ENCODE measurements at places on chromosomes 1 and 21.

- H3K4me3 ChIP-seq = no peak overlapping the region
- H3K27me3 ChIP-seq = no peaks in the 10 kb centered on the region
- H3K36me3 ChIP-seq = no peaks in the 10 kb centered on the region
These were observed 328.5 kb downstream of the KIF26B start for GRCh38 chr1:245483247-245483646.

- no peak overlapping the region for H3K4me3 ChIP-seq
- H3K4me1 ChIP-seq = no peaks in the 10 kb centered on the region
- H3K36me3 ChIP-seq = no peaks in the 10 kb centered on the region
- H3K27me3 ChIP-seq = no peaks in the 10 kb centered on the region
- no peak overlapping the region for H3K27ac ChIP-seq
These were observed 10.9 kb upstream of the BOLA1 start for GRCh38 chr1:149888247-149888998.

DNA sequence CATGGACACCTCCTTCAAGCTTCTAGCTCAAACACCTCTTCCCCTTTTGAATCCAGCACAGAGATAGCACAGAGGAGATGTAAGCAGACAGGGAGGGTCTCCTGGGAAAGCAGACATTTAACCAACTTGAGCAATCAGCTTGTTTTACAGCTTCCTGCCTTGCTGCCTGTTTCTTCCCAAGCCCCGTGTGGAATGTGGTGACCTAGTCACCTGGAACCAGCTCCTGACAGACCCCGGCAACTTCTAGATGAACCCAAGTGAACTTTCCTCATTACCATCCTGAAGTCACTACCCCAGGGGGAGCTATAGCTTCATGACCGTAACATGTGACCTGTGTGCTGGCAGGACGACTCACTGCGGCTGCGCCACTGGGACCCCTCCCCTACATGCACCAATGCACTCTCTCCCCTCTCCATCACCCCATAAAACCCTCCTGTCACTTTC, 24.1 kb upstream of the TTF2 start:
- DNase-seq = no peak
- no peak overlapping the region for H3K27ac ChIP-seq
- H3K4me1 ChIP-seq = no peaks in the 10 kb centered on the region
- H3K36me3 ChIP-seq = no peaks in the 10 kb centered on the region
- H3K27me3 ChIP-seq = no peaks in the 10 kb centered on the region

DNA sequence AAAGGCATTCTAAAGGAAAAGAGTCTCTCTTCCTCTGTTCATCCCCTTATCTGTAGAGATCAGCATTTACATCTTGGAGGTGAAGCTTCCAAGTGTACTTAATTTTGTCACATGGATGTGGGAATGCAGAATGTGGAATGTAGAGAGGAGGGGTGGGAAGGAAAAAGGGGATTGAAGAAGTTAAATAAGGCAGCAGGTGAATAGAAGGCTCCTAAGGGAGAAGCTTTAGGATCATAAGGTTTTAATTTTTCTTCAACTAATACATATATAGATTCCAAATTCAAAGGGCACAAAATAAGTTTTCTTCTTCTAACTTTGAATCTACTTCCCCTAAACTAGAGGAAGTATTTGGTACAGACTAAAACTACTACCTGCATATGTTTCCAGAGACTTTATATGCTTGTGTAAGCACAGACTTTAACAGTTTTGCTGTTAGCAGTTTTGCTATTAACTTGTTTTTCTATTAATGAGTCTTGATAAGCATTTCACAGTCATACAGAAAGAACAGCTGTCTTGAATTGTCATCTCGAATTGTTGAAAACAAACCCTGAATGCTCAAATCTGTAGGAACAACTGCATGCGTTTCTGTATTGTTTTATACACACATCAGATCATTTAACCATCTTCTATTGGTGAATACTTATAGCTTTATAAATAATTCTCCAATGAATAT, 12.7 kb downstream of the TENT5C start:
- no peak for DNase-seq
- peak overlapping the region; percentile 92 for H3K27ac ChIP-seq
- H3K27me3 ChIP-seq = no peaks in the 10 kb centered on the region
- H3K4me3 ChIP-seq = no peak overlapping the region

DNA sequence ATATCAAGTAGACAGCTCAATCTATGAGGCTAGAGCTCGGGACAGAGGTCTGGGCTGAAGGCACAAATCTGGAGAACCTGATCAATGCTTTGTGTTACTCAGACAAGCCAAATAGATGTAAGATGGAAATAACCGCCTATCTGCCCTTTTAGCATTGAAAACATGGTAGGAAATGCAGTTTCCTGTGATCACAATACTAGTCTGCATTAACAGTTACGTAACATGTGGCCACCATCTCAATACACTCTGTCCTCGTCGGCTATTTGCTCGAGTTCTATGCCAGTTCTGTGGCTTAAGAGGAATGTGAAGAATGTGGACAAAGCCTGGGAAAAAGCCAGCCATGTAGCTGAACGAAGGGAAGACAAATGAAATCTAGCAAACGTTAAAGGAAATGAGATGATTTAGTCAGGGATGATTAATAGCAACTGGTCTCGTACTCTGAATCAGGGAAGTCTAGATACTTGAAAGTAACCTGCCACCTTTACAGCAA, 73.3 kb downstream of the HSF2BP start:
- no peak for DNase-seq
- H3K36me3 ChIP-seq = no peaks in the 10 kb centered on the region
- no peak overlapping the region for H3K27ac ChIP-seq
- H3K4me1 ChIP-seq = no peaks in the 10 kb centered on the region
- no peak overlapping the region for H3K4me3 ChIP-seq
- no peaks in the 10 kb centered on the region for H3K27me3 ChIP-seq

- no peaks in the 10 kb centered on the region for H3K4me1 ChIP-seq
- no peaks in the 10 kb centered on the region for H3K36me3 ChIP-seq
- DNase-seq = no peak
- H3K4me3 ChIP-seq = no peak overlapping the region
These were observed 165.5 kb upstream of the KCNJ6 start for GRCh38 chr21:38081708-38082107.

DNA sequence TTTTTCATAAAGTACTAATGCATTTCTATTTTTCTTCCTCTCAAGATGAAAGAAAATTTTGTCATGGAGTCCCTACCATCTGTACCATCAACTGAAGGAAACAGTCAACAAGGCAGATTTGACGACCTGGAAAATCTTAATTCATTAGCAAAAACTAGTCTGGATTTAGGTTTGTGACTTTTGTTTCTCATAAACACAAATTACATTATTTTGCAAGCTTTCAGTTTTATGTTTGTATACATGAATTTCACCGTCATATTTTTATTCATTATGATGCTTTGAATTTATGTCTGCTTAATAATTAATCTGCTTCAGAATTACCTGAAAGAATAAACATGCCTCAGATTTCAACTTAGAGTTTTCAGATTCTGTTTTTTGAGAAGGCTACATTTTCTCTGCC, 132.9 kb downstream of the PATJ start:
- H3K27ac ChIP-seq = no peak overlapping the region
- no peaks in the 10 kb centered on the region for H3K4me1 ChIP-seq

GRCh38 chr1:36511804-36512798, 29.4 kb upstream of the CSF3R start:
- H3K4me1 ChIP-seq = no peaks in the 10 kb centered on the region
- H3K27me3 ChIP-seq = peaks cover 3% of the 10 kb centered on the region
- no peak overlapping the region for H3K27ac ChIP-seq
- H3K4me3 ChIP-seq = no peak overlapping the region
- no peak for DNase-seq
- H3K36me3 ChIP-seq = no peaks in the 10 kb centered on the region

DNA sequence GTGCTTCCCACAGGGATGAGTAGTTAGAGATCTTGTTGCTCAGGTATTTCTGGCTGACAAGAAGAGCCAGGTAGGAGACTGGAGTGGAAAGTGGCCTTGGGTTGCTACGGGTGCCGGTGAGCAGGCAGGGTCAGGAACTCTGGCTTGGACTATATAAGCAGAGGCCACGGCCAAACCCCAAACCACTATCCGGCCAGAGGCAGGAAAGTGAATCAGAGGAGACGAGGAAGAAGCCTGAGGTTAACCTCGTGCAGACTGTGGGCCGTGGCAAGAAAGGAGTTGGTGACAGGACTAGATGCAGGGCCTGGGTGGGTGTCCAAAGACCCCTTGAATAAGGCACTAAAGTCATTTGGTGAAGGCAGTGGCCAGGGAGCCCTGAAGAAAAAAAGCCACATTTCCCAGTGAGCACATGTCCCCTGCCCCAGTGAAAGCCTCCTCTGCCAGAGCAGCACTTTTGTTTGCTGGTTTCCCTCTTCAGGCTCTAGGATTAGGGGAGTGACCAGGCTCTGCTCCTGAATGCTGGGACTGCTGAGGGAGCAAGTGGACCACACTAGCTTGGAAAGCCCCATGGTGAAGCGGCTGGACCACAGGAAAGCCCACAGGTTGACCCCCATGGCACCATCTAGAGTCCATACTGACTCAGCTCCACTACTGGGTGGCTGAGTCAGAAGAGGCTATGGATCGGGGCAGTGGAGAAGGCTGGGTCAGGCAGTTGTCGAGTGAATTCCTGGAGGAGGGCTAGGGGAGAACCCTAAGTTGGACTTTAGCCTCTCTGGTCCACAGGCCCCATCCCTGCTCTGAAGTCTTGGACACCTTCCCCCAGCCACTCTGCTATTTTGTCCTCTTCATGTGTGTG, 23.4 kb downstream of the CSF1 start:
- DNase-seq = no peak
- H3K36me3 ChIP-seq = 0 out of 2 replicates have a peak, but pooled peaks cover under 1% of the 10 kb centered on the region
- H3K4me1 ChIP-seq = no peaks in the 10 kb centered on the region
- no peaks in the 10 kb centered on the region for H3K27me3 ChIP-seq
- no peak overlapping the region for H3K27ac ChIP-seq

GRCh38 chr1:220905650-220906560, 26.7 kb downstream of the HLX start:
- DNase-seq = no peak
- no peak overlapping the region for H3K27ac ChIP-seq
- H3K27me3 ChIP-seq = no peaks in the 10 kb centered on the region

GRCh38 chr1:93828367-93828755, 50.6 kb downstream of the DNTTIP2 start:
- no peak overlapping the region for H3K4me3 ChIP-seq
- H3K27me3 ChIP-seq = no peaks in the 10 kb centered on the region
- DNase-seq = no peak
- no peaks in the 10 kb centered on the region for H3K36me3 ChIP-seq
- no peak overlapping the region for H3K27ac ChIP-seq

DNA sequence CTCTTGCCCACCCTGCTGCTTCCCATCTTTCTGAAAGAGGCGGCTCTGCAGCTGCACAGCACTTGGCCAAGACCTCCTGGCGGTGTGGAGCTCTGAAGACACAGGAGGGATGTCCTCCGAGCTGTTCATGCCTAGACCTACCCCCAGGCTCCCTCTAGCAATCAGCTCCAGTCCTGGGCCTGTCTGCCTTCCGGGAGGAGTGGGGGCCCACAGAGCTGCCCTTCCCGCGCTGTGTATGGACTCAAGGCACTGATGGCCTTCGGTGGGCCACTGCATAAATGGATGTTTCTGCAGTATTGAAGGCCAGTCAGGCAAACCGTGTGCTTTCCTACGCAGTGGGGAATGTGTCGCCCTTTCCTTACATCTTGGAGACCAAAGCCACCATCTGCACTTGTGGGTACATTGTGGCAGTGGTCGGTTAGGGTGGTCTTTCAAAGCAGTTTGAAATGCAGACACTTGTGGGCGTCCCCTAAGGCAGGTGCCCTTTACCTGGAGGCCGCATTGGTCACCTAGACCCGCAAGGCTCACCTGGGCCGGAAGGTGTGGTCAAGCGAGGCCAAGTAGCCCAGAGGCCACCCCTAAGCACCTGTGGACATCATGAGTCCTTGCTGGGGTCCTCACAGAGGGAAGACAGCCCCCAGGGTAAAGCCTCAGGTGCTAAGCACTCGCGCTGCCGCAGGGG, 912 bp upstream of the PKNOX1 start:
- peak overlapping the region; percentile 99 for H3K27ac ChIP-seq
- no peaks in the 10 kb centered on the region for H3K27me3 ChIP-seq
- peaks cover 27% of the 10 kb centered on the region for H3K4me1 ChIP-seq

GRCh38 chr1:116254776-116255175, 118.3 kb upstream of the ATP1A1 start:
- H3K27ac ChIP-seq = no peak overlapping the region
- H3K4me1 ChIP-seq = no peaks in the 10 kb centered on the region
- no peaks in the 10 kb centered on the region for H3K36me3 ChIP-seq
- no peaks in the 10 kb centered on the region for H3K27me3 ChIP-seq

Data from DND-41 (cell line).